ENCODE measurements at places on chromosomes 6 and 20. TPM values are rescaled to one million over a fixed set of nuclear protein-coding genes. Genes with fewer than 3 reads are reported as not detected.

Gene DNMT3B
- 6.5 TPM for total RNA-seq

Gene TMC2
- 4.5 TPM for total RNA-seq

Gene CLPSL2
- total RNA-seq = not detected

Gene PAK5
- total RNA-seq = 33.0 TPM

Measured in frontal cortex (tissue), 4 donors.